ENCODE measurements at places on chromosomes 6 and 20. TPM values are rescaled to one million over a fixed set of nuclear protein-coding genes. Genes with fewer than 3 reads are reported as not detected.

GRCh38 chr6:151087861-151088598 is 151.7 kb upstream of the AKAP12 start:
- DNase-seq, result peak; percentile 90

BPIFB4 gene
- not detected for polyA plus RNA-seq

GRCh38 chr6:37129566-37129965 is 40.4 kb upstream of the PIM1 start:
- DNase-seq, result no peak

DNA sequence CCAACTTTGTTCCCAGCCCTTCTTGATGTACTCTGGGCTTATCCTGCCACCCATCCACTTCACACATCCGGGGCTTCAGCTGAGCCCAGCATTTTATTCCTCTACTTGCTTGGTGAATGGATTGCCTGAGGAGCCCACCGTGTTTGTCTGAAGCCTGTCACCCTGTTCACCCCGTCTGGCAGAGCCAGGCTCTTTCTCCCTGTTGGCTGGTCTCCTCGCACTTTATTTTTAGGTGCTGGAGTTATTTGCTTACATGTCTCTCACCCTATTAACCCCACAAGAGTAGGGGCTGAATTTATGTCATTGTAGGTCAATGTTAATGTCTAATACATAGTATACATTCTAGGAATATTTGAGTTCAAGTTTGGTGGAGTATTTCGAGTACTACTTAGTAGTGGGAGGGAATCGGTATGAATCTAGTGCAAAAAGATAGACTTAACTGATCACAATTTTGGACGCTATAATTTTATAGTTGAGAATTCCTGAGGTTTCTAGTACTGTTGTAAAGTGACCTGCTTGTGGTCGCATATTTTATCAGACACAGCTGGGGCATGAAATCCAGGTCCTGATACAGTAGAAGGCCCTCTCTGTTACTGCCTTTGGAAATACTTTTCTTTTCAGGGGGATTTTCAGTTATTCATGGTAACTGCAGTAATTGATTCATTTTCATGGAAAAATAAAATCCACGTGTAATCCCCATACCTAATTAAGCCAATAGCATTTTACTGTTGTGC is 10.8 kb downstream of the JARID2 start:
- DNase-seq, result no peak

DNA sequence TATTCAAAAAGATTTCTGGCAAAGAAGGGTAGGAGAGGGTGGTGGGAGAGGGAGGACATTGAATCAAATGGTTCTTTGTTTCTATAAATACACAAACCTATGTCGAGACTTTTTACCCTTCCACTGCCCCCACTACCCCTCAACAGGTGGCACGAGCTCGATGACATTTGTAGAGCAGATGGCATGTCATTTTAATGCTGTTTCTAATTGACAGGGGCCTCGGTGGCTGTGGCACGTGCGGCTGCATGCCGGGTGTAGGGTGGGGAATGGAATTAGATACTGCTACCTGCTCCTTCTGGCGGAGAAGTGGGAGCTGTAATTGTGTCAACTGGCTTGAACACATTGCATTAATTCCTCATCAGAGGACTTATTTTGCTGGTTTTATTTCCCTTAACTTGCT is 29.1 kb upstream of the SASH1 start:
- no peak for DNase-seq

GRCh38 chr6:84791233-84791632 is 26.8 kb upstream of the TBX18 start:
- no peak for DNase-seq

DNA sequence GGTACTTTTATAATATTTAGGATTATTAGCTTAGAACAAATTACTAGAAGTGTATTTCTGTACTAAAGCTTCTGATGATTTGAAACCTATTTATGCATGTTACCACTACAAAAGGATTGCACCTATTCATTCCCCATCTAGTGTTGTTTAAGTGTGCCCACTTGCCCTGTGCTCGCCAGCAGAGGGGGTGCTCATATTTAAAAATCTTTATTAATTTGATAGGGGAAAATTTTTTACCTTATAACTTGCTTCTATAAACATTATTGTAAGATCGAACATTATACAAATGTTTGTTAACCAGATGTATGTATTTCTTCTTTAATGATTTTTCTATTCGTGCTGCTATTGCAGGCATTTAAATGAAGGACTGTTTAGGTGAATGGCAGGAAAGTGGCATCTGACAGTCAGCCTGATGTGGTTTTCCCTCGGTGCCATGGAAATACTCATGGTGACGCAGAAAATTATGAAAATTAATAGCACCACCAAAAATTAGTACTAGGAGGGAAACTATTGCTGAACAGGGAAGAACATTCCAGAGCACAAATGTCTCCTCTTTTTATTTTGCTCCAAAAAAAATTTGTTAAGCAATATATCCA is 44.1 kb upstream of the FNDC1 start:
- DNase-seq, result no peak

GRCh38 chr6:129235167-129236000 is 352.4 kb downstream of the LAMA2 start:
- DNase-seq, result no peak

CEP162 gene
- polyA plus RNA-seq, result 3.0 TPM

MEP1A gene
- polyA plus RNA-seq, result not detected

GRCh38 chr6:6820641-6821238 is 232.2 kb downstream of the LY86 start:
- no peak for DNase-seq

DNA sequence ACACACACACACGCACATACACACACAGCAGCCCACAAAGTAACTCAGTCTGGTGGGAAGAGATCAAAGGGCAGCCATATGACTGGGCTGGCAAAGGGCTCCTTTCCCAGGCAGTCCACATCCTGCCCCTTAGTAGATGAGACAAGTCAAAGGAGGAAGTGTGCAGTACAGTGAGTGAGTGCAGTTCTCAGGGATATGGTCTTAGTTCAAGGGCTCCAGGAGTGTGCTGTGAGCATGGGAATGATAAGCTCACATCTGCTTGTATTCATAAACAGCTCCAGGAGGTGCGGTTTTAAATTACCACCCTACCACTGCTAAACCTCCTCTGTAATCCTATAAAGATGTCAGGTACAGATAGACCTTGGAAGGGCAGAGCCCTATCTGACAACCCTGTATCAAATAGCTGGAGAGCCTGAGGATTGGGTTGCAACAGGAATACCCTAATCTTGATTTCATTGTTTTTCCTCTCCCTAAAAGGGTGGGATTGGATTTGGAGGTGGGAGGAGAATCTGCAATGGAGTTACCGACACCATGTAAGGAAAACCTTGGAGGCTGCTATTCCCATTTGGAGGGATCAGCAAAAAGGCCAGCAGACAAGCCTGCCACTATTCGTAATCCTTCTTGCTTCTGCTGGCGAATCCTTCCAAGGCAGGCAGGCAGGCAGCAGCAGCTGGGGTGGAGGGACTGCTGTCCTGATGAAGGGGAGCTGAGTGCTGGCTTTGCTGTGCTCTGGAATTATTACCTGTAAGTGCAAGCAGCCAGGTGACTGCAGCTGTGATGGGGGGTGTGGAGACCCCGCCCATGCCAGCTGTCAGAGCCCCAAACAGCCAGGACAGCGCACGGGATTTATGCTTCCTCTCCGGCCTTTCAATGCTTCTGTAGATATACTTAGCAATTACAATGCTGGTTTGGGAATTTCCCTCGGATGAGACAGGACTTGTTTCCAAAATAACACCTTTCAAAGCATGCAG is 342.7 kb downstream of the PRL start:
- peak; percentile 60 for DNase-seq

- DNase-seq, result no peak
These were observed 21.1 kb downstream of the RTN4IP1 start for GRCh38 chr6:106608080-106608668.

GRCh38 chr20:50635676-50636600 is 55.4 kb downstream of the RIPOR3 start:
- peak; percentile 85 for DNase-seq

DNA sequence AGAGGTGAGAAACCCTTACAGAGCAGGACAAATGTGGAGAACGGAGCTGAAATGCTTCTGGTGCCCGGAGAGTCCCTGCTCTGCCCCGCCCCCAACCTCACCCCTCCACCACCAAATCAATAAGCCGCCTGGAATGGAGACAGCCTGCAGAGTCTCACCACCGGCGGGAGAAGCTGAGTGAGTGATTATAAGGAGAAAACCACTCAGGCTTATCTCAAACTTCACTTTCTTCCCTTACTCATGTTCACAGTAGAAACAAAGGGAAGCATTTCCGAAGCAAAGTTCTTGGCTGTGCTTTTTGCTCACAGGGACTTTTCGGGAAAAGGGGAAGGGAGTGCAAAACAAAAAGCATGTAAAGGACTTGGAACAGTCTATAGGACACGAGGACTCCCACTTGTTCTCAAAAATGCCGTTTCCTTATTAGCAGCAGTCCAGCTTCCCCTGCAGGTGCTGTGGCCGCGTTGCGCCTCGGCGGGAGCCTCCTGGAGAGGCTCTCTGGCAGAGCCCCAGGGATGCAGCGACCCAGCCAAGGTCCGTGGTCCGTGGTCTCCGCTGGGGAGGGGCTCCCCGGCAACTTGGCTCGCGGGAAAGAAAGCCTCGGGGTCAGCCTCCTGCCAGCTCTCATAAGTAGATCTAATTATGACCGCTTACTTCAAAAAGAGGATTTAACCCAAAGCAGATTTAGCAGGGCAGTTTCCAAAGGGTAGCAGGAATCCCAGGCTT is 64.8 kb upstream of the TMEM30A start:
- peak; percentile 73 for DNase-seq

DNA sequence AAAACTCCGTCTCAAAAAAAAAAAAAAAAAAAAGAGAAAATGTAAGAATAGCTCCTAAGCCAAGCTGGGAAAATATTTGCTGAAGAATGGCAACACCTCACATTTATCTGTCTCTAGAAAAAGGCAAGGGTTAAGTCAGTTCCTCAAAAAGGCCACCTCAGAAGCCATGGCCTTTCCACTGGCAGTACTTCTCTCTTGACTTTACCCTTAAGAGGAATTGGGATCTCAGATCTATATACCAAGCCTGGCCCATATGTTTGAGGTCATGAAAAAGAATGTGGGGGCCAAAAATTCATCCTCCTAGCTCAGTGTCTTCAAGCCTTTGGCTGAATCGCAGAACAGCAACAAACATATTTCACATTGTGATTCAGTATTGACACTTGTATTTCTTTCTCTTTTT is 10.9 kb upstream of the NCOA3 start:
- no peak for DNase-seq

DNA sequence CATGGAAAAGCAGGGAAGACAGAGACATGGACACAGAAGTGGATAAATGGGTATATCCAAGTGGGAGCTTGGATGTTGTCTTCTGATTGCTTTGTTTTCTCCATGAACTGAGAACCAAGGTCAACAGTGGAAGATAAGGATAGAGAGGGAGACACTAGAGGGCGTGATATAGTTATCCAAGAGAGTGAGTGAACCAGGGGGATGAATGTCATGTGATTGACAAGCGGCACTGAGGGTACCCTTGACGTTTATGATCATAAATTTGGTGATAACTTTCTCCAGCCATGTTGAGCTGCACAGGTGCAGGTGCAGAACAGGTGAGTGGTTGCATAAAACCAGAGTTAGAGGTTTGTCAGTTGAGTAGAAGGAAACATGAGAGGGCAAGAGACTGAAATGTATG is 20.7 kb downstream of the EBF4 start:
- DNase-seq, result no peak

TFAP2B gene
- polyA plus RNA-seq, result not detected

- no peak for DNase-seq
These were observed 106.6 kb upstream of the SNX9 start for GRCh38 chr6:157716251-157716995.

- DNase-seq, result no peak
These were observed 368.0 kb downstream of the QKI start for GRCh38 chr6:163782436-163783003.

GRCh38 chr20:39016506-39016905 is 54.4 kb downstream of the DHX35 start:
- no peak for DNase-seq

SLC16A10 gene
- polyA plus RNA-seq, result 2.2 TPM

ZNF311 gene
- 0.63 TPM for polyA plus RNA-seq

DNA sequence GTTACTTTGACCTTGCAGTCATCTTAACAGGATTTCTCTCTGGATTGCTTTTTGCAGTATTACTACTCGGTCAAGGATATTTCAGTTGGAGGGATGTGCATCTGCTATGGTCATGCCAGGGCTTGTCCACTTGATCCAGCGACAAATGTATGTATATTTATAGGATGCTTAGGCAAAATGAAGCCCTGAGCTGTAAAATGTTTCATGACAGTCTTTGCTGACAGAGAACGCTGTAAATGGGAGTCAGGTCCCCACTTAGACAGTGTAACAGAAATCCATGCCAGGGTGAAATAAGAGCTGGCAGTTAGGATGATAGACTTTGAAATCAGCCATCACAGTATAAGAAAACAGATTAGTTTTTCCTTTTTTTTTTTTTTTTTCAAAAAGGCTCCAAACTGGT is 264.0 kb downstream of the LAMA2 start:
- no peak for DNase-seq

NAPB gene
- polyA plus RNA-seq, result 4.3 TPM

BCKDHB gene
- polyA plus RNA-seq, result 10.9 TPM

DNA sequence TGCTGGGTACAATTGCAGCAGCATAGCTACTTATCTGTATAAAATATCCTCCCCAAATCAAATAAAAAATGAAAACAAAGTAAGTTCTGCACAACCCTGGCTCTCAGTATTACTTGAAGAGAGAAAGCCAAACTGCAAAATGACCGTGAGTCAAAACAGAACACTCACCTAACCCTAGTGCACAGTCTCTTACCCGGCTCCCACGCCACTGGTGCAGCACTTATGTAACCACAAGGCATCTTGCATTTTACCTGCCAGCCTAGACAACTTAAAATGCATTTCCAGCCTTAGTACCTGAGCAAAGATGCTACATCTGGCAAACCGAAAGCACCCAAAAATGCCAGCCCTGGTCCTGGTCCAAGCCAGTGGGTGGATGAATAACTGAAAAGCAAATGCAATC is 12.4 kb upstream of the SIRPB1 start:
- no peak for DNase-seq

AVP gene
- not detected for polyA plus RNA-seq

RIPPLY2 gene
- 0.45 TPM for polyA plus RNA-seq

CYP39A1 gene
- polyA plus RNA-seq, result 3.3 TPM

SNAP25 gene
- 1.8 TPM for polyA plus RNA-seq

PKIB gene
- polyA plus RNA-seq, result 0.25 TPM

- no peak for DNase-seq
These were observed 405.9 kb upstream of the BTBD3 start for GRCh38 chr20:11511821-11512220.

ILRUN gene
- polyA plus RNA-seq, result 116 TPM

DNA sequence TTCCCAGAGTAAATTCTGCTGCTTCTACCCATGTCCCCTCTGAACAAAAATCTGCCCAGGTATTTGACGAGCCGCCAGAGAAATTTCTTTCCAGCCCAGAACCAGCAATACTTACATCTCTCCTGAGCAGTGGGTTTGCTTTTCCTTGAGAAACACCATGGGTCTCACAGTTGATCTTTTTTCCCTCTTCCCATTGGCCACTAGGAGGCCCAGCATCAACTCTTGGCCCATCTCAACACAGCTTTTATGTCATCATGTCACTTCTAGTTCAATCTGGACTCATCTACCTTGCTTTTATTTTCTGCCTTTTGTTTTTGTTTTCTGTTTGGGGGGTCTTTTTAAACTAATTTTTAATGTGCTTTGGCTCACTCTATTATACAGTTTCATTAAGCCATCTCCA is 18.8 kb downstream of the MAFB start:
- DNase-seq, result no peak

COL12A1 gene
- polyA plus RNA-seq, result 5.4 TPM

LY6G6F gene
- polyA plus RNA-seq, result not detected

- DNase-seq, result no peak
These were observed 180.9 kb downstream of the KIF16B start for GRCh38 chr20:16392346-16392745.

- DNase-seq, result no peak
These were observed 51.5 kb downstream of the RPRD1B start for GRCh38 chr20:38085026-38085425.
